ENCODE measurements at places on chromosomes 13 and 19.

GRCh38 chr19:1469255-1470054, 9.6 kb downstream of the C19orf25 start:
- no peak for DNase-seq

GRCh38 chr19:5676772-5677105, 3.6 kb downstream of the MICOS13 start:
- no peak for DNase-seq

DNA sequence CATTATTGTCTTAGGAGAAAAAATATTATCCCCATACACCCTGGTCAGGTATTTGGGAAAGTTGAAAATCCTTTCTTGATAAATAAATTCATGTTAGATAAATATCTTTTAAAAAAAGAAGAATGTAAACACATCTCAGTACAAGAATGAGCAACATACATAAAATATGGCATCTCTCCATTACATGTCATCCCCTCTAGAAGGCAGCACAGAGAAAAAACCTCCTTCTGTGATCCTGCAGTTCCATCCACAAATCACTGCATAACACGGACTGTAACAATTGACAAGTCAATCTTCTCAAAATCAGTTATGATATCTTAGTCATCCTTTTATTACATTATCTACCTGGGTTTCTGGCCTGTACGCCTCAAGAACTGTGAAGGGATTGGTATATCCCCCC, 683.9 kb upstream of the KLHL1 start:
- DNase-seq: no peak

DNA sequence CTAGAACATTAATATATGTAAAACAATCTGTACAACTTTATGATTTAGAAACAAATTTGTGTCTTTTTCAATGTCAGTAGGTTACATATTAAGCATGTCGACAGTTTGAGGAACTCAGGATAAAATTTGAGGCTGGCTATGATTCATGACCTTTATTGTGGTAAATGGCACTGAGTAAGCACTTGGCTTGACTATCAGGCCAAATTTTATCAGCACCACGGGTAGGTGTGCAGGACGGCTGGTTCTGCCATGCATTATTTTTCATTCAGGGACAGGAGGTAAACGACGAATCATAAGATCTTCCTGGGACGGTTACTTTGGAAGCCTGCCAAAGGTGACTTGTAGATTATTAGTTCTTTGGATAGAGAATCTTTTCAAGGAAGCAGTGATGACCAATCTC, 19.9 kb upstream of the CYP4F8 start:
- no peak for DNase-seq

DNA sequence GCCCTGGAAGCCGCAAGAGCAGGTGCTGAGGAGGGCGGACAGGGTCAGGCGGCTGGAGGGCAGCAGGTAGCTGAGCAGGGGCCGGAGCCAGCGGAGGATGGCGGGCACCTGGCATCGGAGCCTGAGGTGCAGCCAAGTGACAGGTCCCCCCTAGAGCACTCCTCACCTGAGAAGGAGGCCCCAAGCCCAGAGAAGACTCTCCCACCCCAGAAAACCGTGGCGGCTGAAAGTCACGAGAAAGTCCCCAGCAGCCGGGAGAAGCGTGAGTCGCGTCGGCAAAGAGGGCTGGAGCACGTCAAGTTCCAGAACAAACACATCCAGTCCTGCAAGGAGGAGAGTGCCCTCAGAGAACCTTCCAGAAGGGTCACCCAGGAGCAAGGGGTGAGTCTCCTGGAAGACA, 20.5 kb upstream of the USE1 start:
- no peak for DNase-seq

GRCh38 chr13:71306821-71307220, 560.2 kb downstream of the DACH1 start:
- DNase-seq: no peak

DNA sequence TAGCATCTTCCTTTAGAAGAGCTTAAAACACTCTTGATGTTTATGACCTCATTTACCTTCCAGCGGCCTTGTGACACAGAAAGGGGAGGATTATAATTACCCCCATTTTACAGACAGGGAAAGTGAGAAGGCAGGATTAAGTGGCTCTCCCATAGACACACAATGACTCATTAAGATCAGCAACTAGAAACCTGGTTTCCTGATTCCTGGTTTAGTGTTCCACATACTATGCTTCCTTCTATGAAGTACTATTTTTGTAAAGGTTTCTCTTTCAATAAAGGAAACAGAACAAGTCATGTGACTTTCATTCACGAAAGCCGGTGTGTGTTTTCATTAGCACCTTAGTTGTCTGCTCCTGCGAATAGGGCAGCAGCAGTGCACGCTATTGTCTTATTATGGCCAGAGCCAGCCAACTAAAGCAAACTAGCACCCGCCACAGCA, 8.3 kb downstream of the IRS2 start:
- DNase-seq: no peak

DNA sequence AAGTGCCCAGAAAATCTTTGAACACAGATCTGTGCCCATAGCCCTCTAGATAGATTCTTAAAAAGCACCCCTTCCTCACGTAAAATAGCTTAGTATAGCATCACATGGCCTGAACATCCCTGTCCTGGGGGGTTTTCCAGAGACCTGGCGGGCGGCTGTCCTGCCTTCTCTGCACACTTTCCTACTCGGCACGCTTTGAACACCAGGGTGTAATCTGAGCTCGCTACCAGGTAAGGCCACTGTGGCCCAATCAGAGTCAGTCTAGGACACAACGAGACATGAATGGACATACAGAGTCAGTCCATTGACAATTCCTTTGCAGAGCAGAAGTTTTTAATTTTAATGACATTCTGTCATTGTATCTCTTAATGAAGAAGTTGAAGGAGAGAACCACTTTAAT, 8.1 kb downstream of the CYP2A13 start:
- DNase-seq: no peak
